ENCODE measurements at places on chromosomes 5 and 9.

DNA sequence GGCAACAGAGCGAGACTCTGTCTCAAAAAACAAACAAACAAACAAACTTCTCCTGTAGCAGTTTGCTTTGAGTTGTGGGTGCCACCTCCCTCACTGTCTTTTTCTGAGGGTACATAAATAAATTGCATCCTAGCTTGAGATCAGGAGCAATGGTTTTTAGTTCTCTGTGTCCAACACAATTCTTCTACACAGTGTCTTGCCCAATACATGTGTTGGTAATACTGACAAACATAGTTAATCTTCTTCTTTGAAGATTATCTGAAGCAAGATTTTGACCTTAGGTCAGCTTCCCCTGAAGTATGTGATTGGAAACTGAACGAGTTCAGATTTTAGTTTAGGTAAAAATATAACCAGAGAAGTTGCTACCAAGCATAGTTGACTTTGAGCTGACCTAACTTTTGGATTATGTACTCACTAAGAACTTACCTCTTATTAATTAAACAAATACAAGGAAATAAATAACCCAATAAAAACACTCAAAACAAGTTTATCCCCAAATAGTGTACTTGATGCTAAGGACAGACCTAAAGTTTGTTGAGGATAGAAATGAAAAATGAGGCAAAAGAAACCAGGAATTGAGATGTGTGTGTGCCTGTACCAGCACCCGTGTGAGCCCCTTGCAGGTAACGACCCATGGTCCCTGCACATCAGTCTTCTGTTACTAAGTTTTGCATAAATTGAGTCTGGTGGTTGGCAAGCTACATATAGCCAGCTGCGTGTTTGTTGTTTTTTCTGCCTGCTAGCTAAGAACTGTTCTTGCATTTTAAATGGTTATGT lies 16.2 kb downstream of the TJP2 start:
- no peak for DNase-seq

DNA sequence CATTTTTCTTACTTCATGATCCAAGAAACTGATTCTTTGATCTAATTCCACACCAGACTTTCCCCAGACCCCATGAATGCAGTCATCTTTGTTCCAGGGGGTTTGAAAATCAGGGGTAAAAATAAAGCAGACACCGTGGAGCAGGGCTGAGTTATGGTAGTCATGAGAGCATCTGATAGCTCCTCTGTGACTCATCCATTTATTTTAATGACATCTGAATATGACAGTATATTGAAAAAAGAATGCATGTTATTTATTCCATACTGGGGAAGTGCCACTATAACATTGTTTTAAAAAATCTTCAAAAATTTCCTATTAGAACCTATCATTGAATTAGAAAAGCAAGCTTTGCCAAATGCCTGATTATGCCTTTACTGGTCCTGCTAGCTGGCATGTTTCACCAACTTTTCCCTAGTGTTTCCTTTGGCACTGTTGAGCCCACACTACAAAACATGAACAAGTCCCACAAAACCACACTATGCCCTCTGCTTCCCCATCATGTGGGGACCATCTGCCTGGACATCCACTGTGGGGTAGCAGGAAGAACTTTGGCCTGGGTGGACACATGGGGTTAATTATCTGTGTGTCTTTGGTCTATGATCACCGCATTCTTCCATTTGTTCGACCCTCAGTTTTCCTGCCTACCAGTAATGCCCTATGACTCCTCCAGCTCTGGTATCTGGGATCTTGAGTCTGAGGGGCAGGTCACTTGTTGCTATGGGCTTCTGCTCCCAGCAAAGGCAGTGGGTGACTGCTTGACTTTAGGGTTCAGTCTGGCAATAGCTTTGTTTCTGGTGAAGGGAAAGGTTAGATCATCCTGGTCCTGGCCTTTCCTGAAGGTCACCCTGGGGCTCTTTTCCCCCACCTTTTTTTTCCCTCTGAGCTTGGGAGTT lies 82.7 kb upstream of the PANK3 start:
- DNase-seq = no peak

DNA sequence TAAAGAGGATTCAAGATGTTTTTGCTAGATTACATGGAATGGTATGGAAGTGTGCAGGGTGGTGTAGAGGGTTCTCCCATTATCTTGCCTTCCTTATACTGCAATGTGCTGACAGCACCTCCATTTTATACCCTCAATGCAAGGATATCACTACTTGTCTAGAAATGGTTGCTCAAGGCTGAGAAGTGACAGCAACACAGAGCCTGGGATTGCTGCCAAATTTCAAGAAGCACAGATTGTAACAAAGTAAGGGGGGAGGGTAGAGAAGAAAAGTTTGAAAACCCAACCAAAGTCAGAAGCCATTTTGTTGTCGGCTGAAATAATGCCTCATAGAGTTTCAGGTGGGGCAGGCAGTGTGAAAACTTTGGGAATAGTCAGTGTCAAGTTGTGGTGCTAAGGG lies 29.8 kb downstream of the PCDHAC2 start:
- no peak for DNase-seq

DNA sequence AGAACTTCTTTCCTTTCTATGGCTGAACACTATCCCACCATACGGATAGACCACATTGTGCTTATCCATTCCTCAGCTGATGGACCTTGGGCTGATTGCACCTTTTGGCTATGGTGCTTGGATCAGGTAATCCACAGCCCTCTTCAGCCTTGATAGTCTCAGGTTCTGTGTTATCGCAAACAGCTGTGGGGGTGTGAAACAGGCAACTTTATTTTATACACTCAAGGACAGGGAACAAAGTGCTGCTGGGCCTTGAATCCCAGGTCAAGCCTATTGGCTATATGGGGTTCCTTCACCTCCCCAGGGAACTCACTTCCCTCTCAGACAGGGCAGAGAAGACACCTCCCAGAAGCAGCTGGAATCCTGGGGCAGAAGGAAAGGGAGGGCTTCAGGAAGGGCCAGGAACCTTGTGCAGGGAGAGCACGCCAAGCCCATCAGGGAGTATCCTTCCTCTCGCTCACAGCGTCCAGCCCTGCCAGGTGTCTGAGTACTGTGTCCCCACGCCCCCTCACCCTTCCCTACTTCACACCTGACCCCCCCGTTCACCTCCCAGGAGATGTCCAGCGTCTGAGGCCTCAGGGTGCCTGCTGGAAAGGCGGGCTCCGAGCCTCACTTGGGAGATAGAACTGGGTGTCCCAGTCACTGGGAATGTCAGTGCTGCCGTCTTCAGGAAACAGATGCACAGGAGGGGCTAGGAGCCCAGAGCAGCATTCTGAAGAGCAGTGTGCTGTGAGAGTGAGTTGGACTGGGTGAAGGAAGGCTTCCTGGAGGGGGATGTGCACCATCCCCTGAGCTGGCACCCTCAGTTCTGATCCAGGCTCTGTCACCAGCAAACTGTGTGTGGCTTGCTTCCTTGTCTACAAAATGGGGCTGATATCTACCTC lies 32.8 kb downstream of the AFAP1L1 start:
- no peak for DNase-seq

Data from omental fat pad (tissue), 4 donors.